ENCODE measurements at places on chromosomes 5 and 9.

GRCh38 chr9:98380065-98380681, 124.7 kb upstream of the TBC1D2 start:
- DNase-seq: peak; percentile 42

- DNase-seq: no peak
Observed at GRCh38 chr9:117095081-117095480, 319.8 kb downstream of the ASTN2 start.

GRCh38 chr5:168238463-168238862, 53.0 kb upstream of the WWC1 start:
- no peak for DNase-seq

DNA sequence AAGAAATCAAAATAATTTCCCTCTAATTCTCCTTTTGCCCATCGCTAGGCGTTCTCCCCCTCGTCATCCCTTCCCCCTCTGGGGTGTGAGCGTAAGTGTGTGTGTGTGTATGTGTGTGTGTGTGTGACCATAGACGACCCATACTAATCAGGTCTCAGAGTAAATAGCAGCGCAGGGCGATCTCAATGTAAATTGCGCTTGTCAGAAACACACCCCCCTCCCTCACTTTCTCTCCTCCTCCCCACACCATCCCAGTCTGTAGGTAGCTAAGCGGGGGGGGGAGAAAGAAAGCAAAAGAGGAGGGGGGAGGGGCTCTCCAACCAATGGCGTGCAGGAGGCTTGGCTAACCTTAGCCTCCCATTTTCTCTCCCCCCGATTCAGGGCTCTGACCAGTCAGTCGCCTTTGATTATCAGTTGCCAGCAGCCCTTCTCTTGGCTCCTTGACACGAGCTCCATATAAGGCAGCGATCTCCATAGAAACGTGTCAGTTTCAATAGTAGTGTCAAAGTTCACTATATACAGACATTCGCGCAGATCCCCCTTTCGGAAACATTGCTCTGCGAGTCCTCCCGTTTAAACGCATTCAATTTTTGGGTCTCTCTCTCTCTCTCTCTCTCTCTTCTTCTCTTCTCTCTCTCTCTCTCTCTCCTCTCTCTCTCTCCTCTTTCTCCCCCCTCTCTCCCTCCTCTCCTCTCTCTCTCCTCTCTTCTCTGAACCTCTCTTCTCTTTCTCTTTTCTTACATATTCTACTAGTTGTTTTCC, at the start of gene NR2F1:
NR2F1 (plus strand) TSS at position 546 of the 762 bp plus-strand sequence. CDS start 1,802 bp downstream, outside the sequence.
- DNase-seq: peak; percentile 94

DNA sequence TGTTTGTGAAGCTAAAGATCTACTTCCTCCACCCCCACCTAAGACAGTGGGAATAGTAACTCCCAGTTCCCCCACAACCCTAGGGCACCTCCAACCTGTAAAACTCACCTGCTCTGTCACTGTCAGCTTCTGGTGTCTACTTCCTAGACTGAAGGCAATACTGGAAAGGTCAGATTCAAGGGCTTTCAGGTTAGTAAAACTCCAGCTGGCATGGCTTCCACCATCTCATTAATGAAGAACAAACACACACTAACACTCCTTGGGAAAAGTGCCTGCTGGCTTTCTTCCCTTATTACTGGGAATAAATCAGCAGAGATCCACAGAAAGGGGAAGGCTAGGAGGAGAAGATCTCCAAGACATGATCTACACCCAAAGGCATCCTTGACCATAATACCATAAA, 109.9 kb downstream of the TMEM174 start:
- no peak for DNase-seq

DNA sequence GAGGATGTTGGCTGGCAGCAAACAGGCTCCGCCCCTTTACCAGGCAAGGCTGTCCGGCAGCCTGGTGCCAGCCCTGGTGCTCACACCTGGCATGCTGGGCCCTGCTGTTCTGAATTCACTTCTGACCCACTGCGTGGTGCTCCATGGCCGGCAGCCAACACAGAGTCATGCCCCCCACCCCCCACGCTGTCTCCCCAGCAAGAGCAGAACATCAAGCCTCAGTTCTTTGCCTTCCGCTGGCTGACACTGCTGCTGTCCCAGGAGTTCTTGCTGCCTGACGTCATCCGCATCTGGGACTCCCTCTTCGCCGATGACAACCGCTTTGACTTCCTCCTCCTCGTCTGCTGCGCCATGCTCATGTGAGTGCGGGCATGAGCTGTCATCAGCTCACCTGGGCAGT, 12.6 kb upstream of the ENDOG start:
- no peak for DNase-seq

DNA sequence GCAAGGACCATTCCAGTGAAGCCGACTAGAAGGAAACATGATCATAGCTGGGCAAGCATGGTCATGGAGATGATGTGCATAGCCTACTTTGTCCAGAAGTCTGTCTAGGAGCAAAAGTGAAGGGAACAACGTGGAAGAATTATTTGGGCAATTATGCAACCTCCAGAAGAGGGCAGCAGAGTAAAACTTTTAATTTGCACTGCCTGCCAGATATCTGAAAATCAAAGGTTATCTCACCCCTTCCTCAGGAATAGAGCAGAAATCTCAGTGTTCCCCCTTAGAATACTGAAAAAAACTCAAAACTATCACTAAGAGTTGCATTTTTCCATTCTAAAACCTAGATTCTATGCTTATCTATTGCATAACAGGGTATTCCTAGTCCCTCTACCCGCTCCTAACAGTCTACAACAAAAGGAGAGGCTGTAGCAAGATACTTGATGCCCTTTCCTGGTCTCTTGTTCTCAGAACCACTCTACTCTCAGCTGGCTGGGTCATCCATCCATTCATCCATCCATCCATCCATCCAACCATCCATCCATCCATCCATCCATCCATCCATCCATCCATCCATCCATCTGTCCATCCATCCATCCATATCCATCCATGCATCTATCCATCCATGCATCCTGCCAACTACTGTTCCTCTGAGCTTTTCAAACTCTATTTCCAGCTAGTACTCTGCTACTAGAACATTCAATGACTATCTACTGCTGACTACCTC, 8.4 kb upstream of the SETD9 start:
- peak; percentile 63 for DNase-seq

DNA sequence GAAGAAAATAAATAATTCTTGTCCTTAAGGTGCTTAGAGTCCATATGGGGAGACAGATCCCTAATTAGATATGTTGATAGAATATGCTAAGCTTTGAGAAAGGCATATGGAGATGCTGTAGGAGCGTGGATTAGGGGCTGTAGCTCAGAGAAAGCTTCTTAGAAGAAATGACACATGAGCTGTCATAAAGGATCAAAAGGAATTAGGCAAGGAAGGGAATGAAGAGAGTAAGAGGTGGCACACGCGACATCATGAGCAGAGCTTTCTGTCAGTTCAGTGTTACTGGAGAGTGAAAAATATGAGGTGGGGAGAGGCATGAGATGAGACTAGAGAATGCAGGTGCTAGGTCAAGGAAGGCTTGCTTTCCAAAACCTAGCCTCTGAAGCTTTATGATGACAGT, 118.6 kb downstream of the KIAA0825 start:
- DNase-seq: no peak

DNA sequence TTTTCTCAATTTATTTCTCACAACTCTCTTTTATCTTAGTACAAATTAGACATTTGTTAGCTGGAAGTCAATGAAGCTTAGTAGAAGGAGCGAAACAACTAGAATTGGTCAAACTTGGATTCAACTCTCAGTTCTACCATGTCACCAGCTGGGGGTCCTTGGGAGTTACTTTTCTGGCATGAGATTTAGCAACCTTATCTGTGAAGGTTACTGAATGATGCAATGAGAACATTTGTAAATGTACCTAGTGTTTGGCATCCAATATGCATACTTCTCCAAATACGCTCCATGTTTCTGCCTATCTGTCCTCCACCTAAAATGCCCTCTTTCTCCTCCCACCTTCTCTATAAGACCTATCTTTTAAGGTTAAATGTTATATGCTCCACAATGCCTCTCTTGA, 6.3 kb downstream of the HNRNPA0 start:
- DNase-seq: no peak

DNA sequence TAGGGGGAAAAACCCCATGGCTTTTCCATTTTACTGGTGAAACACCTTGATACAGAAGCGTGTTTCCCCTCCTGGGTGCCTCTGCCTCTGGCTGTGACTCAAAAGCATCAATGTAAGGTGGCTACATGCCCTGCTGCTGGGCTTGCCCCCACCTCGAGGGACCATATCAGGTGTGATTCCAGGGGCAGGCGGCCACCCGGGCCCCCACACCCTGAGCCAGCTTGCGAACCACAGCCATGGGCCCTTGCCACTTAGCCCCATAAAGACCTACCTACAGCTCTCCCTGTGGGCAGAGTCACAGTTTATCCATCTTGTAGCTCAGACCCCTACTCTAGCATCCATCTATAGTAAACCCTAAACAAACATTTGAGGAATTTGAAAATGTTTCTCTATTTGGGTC, 10.8 kb downstream of the SHC3 start:
- no peak for DNase-seq

- no peak for DNase-seq
Observed at GRCh38 chr5:30183795-30184194, 1009.7 kb upstream of the CDH6 start.

DNA sequence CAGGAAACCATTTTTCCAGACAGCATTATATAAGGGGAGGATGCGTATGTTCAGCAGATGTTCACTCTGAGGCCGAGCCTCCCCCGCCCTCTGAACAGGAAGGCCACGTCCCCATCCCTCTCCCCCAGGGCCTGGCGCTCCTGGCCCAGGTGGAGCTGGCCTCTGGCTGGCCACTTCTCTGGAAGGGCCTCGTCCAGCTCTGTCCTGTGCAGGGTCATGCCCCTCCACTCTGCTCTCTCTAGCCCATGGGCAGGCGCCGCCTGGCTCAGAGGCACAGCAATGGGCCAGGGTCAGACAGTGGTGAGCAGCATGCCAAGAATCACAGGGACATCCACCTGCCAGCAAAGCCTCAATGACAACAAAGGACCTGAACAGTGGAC, 34.2 kb downstream of the ADAMTS2 start:
- DNase-seq: no peak

DNA sequence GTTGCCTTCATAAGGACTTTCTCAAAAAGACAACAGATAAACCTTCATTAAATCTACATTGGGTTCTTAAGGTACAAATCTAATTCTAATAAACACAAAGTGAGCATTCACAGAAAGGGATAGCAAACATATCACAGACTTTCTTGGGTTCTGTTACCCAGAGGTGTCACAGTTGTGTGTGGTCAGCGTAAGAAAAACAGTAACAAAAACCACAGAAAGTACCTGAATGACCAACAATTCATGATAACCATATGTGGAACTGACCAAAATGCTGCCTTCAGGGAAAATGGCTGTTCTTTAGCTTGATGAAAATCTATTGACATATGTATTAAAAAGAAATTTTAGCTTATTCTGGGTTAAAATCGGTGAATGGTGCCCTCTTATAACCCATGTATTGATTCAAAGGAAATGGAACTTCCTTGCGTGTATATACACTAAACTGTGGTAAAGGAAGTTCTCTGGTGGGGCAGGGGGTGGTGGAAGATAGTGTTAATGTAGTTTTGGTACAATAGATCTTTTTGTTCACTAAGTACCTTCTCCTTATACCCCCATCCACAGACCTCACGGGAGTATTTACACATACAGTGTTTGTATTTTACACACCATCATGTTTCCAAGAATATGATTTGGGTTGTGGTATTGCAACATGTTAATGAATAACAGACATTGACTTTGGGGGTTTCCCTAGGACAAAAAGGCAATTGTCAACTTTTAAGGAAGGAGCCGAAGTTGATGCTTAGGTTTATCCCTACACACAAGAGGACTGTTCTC, 152.5 kb downstream of the APBA1 start:
- no peak for DNase-seq

- DNase-seq: peak; percentile 84
Observed at GRCh38 chr9:18442629-18443491, 31.1 kb upstream of the ADAMTSL1 start.

DNA sequence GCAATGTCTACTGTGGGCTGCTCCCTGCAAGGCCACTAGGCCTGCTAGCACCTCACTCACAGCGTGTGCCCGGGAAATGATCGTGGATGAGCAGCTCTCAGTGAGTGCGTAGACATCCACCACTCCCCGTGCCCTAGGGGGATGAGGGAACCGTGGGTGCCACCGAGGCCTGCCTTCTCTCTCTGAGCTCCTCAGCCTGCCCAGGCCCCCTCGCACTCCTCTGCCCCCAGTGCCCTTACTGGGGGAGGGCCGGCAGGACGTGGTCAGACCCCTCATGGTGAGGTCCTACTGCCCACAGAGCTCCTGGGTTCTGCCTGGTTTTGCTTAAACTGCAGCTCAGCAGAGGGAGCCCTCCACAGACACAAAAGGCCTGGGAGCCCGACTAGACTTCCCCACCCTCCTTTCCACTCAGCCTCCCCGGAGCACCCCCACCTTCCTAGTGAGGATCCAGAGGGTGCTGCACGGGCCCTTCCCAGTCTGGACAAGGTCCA, 220.0 kb downstream of the CACNA1B start:
- no peak for DNase-seq

- no peak for DNase-seq
Observed at GRCh38 chr9:71746023-71746757, 22.1 kb downstream of the CEMIP2 start.

- no peak for DNase-seq
Observed at GRCh38 chr9:134404376-134405358, 78.4 kb downstream of the RXRA start.

- DNase-seq: no peak
Observed at GRCh38 chr9:36985769-36986467, 48.1 kb downstream of the PAX5 start.

DNA sequence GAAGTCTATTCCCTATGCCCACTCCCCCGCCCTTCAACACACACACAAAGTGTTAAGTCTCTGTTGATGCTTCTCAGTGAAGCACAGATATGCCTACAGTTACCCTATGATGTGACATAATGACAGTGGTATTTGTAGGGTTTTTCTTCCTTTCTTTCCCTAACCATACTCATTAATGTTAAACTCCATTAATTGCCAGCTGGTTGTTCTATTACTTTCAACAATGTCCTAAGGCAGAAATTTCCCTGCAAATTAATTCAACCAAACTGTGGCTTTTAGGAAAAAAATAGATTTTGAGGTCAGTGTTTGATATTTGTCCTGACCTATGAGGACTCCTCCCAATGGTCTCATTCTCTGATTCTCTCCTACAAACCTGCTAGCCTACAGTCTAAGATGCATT, 38.2 kb upstream of the SLCO6A1 start:
- no peak for DNase-seq

- no peak for DNase-seq
Observed at GRCh38 chr5:81400375-81400774, 6.4 kb upstream of the ACOT12 start.

DNA sequence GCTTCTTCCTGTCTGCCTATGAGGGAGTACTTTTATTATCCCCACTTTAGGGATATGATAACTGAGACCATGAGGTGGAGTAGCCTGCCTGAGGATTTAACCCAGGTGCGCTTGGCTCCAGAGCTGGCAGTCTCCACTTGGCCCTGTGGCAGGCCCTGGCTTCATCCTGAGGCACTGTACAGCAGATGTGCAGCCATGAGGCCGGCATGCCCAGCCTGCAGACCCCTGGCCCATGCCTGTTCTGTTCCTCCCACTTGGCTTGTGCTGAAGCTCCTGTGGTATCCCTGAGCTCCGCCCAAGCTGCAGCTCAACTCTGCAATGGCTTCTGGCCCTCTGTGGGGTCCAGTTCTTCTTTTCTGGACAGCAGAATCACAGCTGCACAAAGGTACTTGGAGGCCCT, 31.8 kb upstream of the RAPGEF1 start:
- no peak for DNase-seq

- DNase-seq: no peak
Observed at GRCh38 chr9:88291856-88292255, 96.4 kb upstream of the SPIN1 start.
